ENCODE measurements at places on chromosomes 6 and 20. TPM values are rescaled to one million over a fixed set of nuclear protein-coding genes. Genes with fewer than 3 reads are reported as not detected.

Gene SEMG1
- total RNA-seq = not detected

Gene FGD2
- not detected for total RNA-seq

DNA sequence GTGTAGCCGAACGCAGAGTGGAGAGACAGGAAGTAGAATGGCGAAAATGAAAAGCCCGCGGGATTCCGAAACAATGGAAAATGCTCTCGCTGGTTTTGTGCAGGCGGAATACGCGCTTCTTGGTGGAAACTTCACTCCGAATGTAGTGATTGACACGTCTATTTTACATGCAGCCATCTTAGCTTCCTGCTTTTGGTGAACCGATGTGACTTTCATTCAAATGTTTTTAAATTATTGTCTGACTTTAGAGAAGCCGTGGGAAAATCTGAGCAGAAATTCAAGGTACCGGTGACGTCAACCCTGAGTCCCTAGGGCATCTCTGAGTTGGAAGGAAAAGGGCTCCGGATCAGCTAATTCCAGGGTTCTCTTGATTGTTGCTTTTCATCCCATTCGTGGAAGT, 11.4 kb downstream of the GPX5 start:
- H3K27me3 ChIP-seq = 0 out of 3 replicates have a peak, but pooled peaks cover 6% of the 10 kb centered on the region
- no peaks in the 10 kb centered on the region for H3K36me3 ChIP-seq
- no peak overlapping the region for H3K4me3 ChIP-seq
- no peak overlapping the region for H3K27ac ChIP-seq
- DNase-seq = no peak

DNA sequence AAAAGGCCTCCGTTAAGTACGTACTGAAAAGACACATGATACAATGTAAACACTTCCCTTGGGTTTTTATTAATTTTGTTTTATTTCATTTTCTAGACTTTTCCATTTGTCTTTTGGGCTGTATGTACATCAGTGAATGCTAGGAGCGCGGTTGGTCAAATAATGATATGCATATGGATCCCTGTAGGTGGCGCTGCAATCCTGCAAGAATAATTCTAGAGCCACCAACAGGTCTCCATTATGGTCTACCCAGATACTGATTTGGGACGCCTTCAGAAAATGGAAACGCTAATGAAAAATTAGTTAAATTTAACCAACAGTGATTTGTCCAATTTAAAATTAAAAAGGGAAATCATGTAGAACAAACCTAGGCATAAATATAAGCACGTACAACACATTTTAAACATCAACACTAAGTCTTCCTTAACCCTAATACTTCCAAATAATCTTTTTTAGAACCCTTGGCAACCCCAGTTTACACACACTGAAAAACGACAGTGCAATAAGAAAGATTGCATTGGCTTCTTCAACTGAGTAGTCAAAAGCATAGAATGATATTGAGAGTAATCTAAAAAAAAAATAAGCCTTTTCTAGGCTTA, 433.5 kb downstream of the RFPL4B start:
- no peaks in the 10 kb centered on the region for H3K27me3 ChIP-seq
- H3K27ac ChIP-seq = no peak overlapping the region
- no peaks in the 10 kb centered on the region for H3K36me3 ChIP-seq
- no peak overlapping the region for H3K4me3 ChIP-seq
- no peaks in the 10 kb centered on the region for H3K4me1 ChIP-seq
- peak; percentile 76 for DNase-seq
